Smooth muscle cell of bladder (primary cell): ENCODE measurements at places on chromosomes 6 and 20. TPM values are rescaled to one million over a fixed set of nuclear protein-coding genes. Genes with fewer than 3 reads are reported as not detected.

HLA-DMA gene
- 1.8 and 2.1 TPM in 2 replicates for total RNA-seq

ZFP57 gene
- total RNA-seq = 0.37 TPM in 1 of 2 replicates, not detected in the other

PARD6B gene
- 0.37 and 1.00 TPM in 2 replicates for total RNA-seq

BAG2 gene
- total RNA-seq = 28.2 and 35.7 TPM in 2 replicates

HFE gene
- 13.7 and 16.8 TPM in 2 replicates for total RNA-seq

CNKSR3 gene
- total RNA-seq = 2.1 and 4.2 TPM in 2 replicates

NNAT gene
- total RNA-seq = 0.14 TPM in 1 of 2 replicates, not detected in the other

PNRC1 gene
- 58.0 and 61.3 TPM in 2 replicates for total RNA-seq
